NCI-H1092 (cell line): ENCODE measurements at places on chromosomes 4 and X.

- DNase-seq: no peak
Observed at GRCh38 chrX:139297638-139298037, 232.9 kb upstream of the F9 start.

- no peak for DNase-seq
Observed at GRCh38 chr4:139668658-139669201, 3.1 kb downstream of the MGST2 start.

DNA sequence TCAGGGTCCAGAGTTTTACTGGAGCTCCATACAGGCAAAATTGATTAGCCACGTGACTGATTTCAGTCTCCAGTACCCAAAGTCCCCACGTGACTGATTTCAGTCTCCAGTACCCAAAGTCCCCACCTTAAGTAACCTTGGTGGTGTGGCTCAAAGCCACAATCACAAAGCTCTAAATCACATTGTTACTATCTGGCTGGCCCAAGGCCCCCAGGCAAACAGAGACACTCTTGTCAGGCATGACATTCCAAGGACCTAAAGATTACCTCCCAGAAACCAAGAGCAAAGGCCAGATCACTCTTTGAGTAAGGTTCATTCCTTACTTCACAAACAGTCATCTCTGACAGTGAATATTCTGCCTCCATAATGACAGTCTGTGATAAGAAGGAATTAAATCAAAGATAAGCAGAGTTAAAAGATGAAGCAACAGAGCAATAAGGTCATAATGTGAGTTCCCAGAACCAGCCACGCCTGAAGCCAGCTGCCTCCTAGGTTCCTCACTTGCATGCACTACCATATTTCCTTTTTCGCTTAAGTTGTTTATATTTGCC lies 78.5 kb downstream of the ANXA3 start:
- DNase-seq: no peak

GRCh38 chr4:87633243-87633642 lies 16.8 kb upstream of the DMP1 start:
- peak; percentile 1 for DNase-seq

- no peak for DNase-seq
Observed at GRCh38 chr4:185399466-185399865, 2.8 kb downstream of the ANKRD37 start.

DNA sequence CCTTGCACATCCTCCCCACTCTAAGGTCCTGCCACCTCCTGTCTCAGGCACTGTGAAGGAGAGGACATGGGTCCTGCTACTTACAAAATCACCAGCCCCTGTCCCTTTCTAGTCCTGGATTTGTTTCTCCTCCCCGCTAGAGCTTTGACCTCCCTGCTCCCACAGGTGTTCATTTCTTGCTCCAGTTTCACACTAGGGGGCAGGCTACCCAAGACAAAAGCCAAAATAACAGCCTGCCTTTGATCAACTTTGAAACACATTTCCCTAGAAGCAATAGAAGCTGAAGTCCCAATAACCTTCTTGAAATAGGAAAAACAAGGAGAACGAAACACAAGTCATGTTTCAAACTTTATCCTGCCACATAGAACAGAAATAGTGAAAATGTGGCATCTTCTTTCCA lies 164.4 kb downstream of the QDPR start:
- no peak for DNase-seq

DNA sequence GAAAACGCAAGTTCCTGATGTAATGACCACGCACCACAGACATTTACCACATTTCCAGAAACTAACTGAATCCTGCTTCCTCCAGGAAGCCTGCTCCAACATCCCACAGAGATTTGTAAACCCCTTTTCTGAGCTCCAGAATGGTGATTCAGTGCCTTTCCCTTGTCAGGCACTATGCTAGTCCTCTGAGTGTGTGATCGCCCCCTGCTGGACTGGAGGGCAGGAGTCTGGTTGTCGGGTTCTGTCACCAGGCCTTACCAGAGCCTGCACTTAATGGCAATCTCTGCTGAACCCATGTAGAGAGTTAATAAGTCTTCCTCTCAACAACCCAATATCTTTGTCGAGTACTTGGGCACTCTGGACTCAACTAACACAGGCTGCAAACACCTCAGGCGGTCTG lies 14.5 kb upstream of the KDM5C start:
- no peak for DNase-seq

DNA sequence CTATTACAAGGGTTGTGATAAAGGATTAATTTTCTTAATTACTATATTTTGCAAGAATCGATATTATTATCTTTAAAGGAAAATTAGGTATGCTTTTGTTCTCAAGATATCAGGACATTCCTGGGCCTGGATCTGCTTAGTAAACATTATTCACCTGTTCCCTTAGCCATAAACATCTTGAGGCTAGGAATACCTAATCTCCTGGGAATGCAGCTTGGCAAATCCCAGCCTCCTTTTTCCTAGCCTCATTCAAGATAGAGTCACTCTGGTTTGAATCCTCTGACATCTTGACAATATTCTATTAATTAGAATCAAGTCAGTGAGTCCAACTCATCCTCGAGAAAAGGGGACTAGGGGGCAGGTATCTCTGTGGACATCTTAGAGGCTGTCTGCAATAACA lies 327.1 kb downstream of the STIM2 start:
- DNase-seq: no peak

- no peak for DNase-seq
Observed at GRCh38 chr4:72809208-72809607, 240.2 kb upstream of the ADAMTS3 start.

- DNase-seq: no peak
Observed at GRCh38 chrX:78333521-78333920, 6.1 kb upstream of the CYSLTR1 start.

DNA sequence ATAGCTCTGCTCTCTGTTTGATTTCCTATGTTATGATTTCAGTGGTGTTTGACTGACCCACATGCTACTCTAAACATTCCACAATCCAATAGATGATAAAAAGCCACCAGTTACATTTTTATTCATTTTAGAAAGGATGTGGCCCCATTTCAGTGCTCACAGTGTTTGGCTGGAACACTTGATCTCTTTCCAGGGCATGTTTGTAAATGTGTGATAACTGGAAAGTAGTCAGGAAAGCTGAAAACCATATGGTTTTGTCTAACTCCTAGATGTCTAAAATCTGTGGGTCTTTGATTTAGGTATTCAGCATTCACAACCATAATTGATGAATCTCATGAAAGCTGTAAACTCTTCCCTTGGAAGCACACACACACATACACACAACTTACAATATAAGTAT lies 904.9 kb upstream of the AGA start:
- DNase-seq: no peak

DNA sequence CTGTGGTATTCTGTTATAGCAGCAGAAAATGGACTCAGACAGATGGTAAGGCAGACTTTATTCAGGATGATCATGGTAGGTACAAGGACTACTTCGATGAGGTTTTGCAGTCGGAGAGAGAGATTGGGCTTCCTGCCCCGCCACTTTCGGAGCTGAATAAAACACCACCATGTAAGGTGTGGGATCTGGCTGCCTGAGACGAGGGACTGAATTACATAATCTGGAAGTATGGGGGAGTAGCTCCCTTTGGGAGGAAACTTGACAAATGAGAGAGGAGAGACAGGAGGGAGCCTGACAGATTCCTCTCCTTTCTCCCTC lies 255.5 kb upstream of the GATB start:
- no peak for DNase-seq

- peak; percentile 89 for DNase-seq
Observed at GRCh38 chrX:9530848-9531274, 66.0 kb downstream of the TBL1X start.

DNA sequence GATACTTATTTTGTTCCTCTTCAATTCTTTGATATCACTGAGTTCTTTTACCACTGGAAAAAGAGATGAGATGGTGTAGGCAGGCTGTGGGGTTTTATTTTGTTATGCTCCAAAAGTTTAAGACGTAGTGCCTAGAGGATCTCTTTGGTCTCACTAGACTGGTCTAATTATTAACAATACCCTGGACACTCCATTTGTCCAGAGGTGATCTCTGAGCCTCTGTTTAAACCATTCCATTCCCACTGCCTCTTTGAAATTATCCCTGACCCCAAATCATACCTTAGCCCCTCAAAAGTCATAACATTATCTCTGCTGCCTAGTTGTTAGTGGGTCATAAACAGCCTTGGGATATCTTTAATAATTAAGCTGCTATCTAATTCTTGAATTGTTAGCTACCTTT lies 24.2 kb downstream of the SMPX start:
- no peak for DNase-seq

GRCh38 chrX:117538178-117539089 lies 578.2 kb downstream of the KLHL13 start:
- DNase-seq: no peak

- no peak for DNase-seq
Observed at GRCh38 chrX:129686422-129686948, 31.7 kb upstream of the APLN start.

- peak; percentile 17 for DNase-seq
Observed at GRCh38 chr4:183960962-183961541, 55.9 kb downstream of the STOX2 start.

DNA sequence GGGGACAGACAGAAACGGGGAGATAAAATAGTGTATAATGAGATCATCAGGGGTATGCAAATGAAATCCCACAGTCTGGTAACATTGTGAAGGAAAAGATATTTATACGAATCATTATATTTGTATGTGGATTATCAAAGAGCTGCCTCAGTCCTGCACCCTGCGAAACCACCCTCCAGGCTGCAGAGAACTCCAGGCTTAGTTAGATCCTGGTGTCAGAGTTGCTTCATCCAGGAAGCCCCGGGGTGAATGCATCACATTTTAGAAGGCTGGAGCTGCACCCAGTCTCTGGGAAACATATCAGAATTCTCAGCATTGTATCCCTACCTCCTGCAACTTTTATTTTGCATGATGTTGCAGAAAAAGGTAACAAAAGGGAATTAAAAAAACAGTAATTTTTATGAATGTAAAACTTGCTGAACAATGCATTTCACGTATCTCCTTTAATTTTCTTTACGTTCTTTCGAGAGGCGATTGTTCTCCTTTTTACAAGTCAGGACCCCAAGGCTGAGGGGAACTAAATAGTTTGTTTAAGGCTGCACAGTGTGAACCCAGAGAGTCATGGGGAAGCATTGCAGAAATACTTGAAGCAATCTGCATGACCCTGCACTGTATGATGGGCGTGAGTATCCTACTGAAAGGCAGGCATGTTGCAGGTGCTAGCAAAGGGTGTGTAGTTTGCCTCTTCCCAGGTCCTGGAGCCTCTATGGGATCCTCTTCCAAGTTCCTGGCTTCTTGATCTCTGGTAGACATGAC lies 299.5 kb upstream of the CLNK start:
- no peak for DNase-seq

- no peak for DNase-seq
Observed at GRCh38 chr4:132827522-132827921, 321.6 kb upstream of the PCDH10 start.

DNA sequence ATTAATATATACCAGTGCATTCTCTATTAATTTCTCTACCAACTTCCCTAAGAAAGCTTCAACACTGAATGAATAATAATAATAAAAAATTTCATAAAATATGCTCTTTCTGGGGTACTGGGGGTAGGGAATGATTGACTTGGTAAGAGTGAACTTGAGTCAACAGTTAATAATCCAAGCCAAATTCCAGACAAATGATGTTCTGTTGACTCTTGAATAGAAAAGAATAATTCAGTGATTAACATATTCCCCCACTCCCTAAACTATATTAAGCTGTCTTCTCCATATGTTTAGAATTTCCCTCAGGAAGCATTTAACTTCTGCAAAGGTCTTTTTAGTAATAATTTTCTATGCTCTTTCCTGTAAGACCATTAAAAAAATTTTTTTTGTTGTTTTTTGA lies 12.3 kb downstream of the PGRMC2 start:
- DNase-seq: no peak

DNA sequence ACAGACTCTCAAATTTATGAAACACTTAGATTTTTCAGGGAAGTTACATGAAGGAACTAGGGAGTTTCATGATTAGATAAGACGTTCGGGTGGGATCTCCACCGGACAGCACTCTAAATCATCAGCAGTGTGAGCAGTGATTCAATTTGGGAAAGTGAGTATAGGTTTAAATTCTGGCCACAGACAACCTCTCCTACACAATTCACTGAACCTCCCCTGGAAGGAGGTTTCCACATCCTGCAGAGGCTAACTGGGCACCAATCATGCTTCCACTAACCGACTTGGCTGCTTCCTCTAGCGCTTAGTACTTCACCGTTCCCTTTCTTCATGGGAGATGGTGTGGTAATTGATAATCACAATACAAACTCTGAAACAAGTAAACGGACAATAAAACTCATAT lies 5.6 kb downstream of the CXCL9 start:
- DNase-seq: no peak

- no peak for DNase-seq
Observed at GRCh38 chr4:174461466-174462106, 60.7 kb downstream of the HPGD start.

- DNase-seq: no peak
Observed at GRCh38 chrX:11553594-11553993, 112.1 kb downstream of the ARHGAP6 start.
